Activated naive CD4-positive, alpha-beta T cell treated with anti-CD3 and anti-CD28 coated beads, Interleukin-2, amount 10 ng/mL, durations not matched to agents 7 days and 5 days (primary cell): ENCODE measurements at places on chromosomes 5 and 9.

GRCh38 chr5:522899-523440 lies 1.3 kb downstream of the SLC9A3 start:
- no peak for DNase-seq

GRCh38 chr5:11251247-11251646 lies 490.2 kb upstream of the DAP start:
- DNase-seq, result no peak

- no peak for DNase-seq
Measured at GRCh38 chr5:127840198-127840524, 137.0 kb downstream of the CCDC192 start.

- no peak for DNase-seq
Measured at GRCh38 chr9:76732341-76732958, 31.8 kb upstream of the PCA3 start.

GRCh38 chr5:57445705-57446037 lies 36.9 kb downstream of the ACTBL2 start:
- no peak for DNase-seq

DNA sequence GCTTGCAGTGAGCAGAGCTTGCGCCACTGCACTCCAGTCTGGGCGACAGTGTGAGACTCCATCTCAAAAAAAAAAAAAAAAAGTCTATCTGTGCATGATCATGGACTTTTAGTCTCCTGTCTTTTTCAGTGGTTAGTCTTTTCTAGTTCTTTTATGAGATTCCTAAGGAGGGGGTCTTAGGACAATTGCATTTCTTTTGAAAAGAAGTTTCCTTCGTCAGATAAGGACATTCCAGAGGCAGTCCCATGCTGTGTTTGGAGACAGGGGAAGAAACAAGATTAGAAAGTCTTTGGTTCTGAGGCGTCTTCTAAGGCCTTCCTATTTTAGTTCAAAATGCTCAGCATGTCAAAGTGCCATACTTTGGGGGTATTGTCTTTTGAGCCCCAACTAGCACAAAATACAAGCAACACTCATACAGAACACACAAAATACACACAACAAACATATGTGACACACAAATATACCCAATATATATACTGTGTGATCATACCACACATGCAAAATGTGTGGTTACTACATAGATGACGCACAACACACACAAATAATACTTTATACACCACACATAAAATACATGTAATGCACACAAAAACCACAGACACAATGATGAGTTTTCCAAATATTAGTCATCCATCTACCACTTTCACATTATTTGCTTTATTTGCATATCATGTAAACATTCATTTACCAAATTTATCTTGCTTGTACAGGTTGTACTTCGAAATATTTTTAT lies 394.5 kb downstream of the SPATA31D1 start:
- no peak for DNase-seq

DNA sequence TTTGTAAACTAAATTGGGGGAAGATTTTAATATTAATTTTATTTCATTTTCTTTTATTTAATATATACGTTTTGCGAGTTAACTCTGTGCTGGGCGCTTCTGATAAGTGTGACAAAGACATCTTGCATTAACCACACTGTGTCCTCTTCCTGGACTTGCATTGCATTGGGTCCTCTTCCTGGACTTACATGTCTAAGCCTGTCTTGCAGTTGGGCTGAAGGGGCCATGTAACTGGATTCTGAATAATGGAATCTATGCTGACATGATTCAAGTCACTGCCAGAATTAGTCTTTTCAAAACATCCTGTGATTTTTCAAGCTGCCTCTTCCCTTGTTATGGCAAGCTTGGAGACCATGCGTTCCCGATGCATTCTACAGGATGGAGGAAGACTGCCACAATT lies 122.6 kb downstream of the TRIM32 start:
- no peak for DNase-seq

DNA sequence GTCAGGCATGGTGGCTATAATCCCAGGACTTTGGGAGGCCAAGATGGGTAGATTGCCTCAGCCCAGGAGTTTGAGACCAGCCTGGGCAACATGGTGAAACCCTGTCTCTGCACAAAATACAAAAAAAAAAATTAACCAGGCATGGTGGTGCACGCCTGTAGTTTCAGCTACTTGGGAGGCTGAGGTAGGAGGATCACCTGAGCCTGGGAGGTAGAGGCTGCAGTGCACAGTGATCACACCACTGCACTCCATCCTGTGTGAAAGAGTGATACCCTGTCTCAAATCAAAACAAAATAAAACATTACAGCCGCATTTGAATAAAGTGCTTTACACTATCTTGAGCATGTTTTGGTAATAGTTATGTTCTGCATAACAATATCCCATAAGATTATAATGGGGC lies 74.0 kb downstream of the IQGAP2 start:
- no peak for DNase-seq

DNA sequence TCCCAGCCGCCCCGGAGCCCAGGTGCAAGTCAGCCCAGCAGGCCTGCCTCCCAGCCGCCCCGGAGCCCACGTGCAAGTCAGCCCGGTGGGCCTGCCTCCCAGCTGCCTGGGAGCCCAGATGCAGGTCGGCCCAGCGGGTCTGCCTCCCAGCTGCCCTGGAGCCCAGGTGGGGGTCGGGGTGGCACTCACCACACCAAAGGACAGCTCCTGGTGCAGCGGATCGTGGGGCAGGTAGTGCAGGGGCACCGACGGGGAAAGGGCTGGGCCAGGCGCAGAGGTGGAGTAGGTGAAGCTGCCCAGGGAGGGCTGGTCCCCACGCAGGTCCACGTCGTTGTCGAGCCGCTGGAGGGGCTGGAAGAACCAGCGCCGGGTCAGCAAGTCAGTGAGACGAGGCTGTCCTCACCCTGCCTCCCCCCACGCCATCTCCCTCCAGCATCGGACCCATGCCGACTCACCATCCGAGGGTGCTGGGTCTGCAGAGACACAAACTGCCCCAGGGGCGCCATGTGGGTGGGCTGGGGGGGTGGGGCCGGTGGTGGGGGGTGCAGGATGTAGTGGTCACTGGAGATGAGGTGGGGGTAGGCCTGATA lies 6.7 kb downstream of the RNF44 start:
- no peak for DNase-seq

- DNase-seq, result peak; percentile 43
Measured at GRCh38 chr5:139709582-139710318, 61.6 kb downstream of the CXXC5 start.

GRCh38 chr9:89753472-89754055 lies 148.8 kb downstream of the GADD45G start:
- DNase-seq, result no peak

- DNase-seq, result no peak
Measured at GRCh38 chr5:172529896-172530295, 75.6 kb upstream of the SH3PXD2B start.

DNA sequence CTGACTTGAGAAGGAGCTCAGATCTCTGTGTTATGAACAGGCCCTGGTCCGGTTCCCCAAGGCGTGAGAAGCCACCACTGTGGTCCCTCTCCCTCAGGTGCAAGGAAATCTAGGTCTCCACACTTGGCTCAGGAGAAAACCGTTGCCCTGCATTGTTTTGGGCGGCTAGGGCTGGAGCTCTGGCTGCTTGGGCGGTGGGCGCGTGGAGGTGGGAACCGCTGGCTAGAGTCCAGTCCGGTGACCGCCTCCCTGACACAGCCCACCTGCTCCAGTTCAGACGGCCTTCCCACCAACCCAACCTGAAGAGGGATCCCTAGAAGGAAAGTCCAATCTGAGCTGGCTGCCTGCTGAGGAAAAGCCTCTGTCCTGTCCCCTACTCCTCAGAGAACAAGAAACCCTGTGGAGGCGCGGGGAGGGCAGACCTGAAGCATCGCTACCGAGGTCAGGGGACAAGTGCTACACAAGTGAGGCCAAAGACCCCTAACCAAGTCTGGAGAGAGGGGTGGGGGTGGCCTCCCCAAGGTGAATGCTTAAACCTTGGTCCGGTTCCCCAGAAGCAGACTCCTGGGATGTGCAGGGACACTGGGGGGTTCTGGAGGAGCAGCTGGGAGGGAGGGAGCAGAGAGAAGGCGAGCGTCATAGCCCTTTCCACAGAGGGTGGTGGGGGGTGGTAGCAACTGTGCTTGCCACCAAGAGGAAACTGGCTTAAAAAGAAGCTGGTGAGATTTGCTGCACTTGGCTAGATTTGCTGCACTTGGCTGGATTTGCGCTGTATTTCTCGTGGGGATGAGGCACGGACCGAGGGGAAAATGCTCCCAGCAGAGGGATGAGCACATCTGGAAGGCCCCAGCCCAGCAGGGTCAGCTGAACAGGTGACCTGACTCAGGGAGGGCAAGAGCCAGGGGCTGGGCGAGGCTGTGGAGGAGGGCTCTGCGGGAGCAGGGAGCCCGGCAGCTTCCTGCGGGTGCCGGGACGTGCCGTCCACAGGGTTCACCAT lies 65.2 kb downstream of the RAPGEF1 start:
- no peak for DNase-seq

GRCh38 chr9:33287087-33287490 lies 3.2 kb upstream of the NFX1 start:
- peak; percentile 72 for DNase-seq

- peak; percentile 65 for DNase-seq
Measured at GRCh38 chr9:97983589-97984187, 547 bp downstream of the ANP32B start.

- no peak for DNase-seq
Measured at GRCh38 chr5:168736281-168736831, 157.2 kb upstream of the PANK3 start.

GRCh38 chr5:90402521-90403255 lies 6.9 kb downstream of the CETN3 start:
- no peak for DNase-seq

DNA sequence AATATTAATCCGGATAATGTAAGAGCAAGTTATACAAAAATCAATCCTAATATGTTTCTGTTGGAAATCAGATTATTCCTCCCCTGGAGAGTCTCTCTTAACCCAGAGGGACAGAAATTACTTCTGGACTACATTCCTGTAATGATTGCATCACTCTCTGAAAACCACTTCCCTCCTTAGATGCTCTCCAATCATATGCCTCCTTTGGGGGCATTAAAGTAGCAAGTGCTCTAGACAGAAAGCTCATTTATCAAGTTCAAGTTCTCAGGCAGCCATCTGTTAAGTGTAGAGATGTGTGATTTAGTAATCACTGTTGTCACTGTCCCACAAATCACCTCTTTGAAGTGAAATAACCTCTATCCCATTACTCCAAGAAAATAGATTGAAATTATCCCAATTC lies 247.1 kb downstream of the SLCO4C1 start:
- no peak for DNase-seq

DNA sequence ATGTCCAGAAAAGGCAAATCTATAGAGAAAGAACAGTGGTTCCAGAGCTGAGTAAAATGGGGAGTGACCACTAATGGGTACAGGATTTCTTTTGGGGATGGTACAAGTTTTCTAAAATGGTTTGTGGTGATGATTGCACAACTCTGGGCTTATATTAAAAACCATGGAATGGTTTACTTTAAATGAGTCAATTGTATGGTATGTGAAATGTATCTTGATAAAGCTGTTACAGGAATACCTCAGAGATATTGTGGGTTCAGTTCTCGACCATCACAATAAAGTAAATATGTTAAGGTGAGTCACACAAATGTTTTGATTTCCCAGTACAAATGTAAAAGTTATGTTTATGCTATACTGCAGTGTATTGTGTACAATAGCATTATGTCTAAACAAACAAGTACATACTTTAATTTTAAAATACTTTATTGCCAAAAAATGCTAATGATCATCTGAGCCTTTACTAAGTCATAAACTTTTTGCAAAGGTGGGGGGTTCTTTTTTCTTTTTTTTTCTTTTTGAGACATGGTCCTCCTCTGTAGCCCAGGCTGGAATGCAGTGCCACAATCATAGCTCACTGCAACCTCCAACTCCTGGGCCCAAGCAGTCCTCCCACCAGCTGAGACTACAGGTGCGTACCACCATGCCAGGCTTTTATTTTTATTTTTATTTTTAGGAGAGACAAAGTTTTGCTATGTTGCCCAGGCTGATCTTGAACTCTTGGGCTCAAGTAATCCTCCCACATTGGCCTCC lies 65.9 kb downstream of the SHOC1 start:
- no peak for DNase-seq

DNA sequence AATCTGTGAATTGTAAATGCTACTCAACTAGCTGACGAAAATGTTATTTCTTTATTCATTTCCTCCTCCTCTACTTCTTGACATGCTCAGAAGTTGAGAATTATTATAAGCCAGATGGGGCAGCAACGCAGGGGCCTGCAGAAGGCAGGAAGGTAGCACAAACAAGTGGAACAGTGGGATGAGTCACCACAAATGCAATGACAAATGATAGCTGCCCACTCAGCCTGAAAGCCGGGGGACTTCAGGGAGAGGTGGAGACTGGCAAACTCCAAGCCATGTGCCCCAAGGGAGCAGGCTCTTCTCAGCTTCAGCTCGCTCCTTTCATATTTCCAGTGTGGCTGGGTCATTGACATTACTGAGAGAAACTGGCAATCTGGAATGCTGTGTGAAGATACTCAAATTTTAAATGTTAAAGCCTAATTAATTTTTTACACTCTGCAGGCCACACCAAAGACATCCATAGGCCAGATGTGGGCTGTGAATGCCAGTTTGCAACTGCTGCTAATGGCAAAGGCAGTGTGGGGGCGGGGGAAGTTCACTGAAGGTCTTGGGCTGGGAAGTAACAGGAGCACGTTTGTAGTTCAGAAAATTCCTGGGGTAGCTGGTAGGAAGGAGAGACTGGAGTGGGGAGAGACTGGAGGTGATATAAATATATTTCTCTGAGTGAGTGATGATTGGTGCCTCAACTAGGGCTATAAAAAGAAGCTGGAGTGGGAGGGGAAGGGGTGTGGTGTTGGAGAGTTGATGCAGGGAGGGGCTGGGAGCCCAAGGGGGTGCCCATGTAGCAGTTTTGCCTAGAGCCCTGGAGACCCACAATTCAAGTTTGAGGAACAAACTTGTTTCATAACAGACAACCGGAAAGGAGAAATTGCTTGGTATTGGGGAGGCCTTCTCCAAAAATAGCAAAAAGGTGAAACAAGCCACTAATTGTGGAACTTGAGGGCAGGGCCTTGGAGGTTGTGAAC lies 20.8 kb upstream of the ADRB2 start:
- DNase-seq, result no peak

- no peak for DNase-seq
Measured at GRCh38 chr5:89320421-89321277, 437.7 kb upstream of the MEF2C start.
